Effector CD8-positive, alpha-beta T cell (primary cell): ENCODE measurements at places on chromosomes 16 and 17.

DNA sequence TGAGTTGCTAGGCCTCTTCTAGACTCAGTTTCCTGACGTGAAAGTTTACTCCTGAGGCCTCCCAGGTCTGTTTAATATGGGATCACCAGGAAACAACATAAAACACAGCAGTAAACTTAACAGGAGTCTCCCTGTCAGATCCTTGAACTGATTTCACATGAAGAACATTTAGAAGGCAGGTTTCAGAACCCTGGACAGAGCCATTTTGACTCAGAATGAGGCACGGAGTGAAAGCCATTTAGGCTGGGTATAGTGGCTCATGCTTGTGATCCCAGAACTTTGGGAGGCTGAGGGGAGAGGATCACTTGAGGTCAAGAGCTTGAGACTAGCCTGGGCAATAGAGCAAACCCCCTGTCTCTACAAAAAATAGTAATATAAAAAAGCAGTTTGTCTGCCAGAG, 289.1 kb downstream of the CA10 start:
- no peak for DNase-seq

DNA sequence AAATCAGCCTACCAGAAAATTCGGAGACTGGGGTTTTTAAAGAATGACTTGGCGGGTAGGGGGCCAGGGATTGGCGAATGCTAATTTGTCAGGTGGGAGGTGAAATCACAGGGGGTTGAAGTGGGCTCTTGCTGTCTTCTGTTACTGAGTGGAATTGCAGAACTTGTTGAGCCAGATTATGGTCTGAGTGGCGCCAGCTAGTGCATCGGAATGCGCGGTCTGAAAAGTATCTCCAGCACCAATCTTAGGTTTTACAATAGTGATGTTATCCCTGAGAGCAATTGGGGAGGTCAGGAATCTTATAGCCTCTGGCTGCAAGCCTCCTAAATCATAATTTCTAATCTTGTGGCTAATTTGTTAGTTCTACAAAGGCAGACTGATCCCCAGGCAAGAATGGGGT, 762 bp upstream of the RBL2 start:
- no peak for DNase-seq

- DNase-seq: peak; percentile 73
Measured at GRCh38 chr16:85010931-85011845, at the start of gene ZDHHC7. TSS of gene ZDHHC7 (minus strand) at chr16:85011535. CDS start at chr16:84990618, 20,917 bp downstream.

DNA sequence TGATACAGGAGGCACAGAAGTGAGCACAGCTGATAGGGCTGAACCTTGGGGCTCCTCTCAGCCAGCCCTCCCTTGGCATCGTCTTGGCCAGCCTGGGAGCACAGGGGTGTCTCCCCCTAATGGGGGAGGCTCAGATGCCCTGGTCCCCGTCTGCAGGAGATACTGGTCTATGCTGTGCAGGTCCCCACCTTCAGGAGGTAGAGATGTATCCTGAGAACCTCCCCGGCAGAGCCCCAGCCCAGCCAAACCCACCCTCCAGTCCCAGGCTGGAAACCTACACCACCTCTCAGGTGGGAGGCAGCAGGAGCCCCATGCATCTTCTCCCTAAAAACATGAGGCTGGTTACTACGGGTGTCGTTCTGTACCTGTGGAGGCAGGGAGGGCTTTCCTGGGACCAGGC, 38.7 kb downstream of the ABCC6 start:
- no peak for DNase-seq

GRCh38 chr17:35314415-35315216, 58.8 kb downstream of the SLFN11 start:
- no peak for DNase-seq

DNA sequence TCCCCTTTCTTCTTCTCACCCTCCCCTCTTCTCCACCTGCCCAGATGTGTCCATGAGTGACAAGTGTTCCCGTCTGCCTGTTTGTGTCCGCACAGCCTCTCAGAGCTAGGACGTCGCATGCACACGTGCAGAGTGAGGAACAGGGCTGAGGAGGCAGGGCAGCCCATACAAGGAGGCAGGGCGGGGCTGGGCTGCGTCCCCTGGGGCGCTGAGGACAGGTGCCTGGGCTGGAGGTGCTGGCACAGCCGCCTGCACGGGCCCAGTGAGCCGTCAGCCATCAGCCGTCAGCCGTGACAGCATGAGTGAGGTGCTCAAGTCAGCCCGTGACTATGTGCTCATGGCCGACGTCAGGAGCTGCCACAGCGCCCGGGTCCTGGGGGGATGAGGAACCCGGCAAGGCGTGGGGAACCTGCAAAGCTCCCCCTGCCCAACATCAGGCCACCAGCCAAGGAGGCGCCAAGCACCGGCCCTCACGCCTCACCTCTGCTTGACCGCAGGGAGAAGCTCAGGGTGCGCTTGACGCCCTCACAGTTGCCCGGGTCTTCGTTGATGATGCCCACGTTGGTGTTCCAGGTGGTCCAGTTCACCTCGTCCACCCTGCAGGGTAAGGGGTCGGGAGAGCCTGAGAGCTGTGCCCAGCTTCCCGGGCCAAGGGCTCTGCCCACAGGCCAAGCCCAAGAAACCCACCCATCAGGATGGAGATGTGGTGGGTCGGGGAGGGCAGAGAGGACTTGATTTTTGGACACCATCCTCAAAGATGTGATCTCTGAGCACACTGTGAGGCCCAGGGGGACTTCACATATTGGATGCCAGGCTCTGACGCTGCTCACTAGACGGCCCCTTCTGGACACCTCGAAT, 13.7 kb upstream of the TRPV3 start:
- DNase-seq: no peak

- DNase-seq: no peak
Measured at GRCh38 chr16:82037251-82037650, 2.2 kb downstream of the HSD17B2 start.

- no peak for DNase-seq
Measured at GRCh38 chr16:23514381-23515152, 4.3 kb upstream of the GGA2 start.

DNA sequence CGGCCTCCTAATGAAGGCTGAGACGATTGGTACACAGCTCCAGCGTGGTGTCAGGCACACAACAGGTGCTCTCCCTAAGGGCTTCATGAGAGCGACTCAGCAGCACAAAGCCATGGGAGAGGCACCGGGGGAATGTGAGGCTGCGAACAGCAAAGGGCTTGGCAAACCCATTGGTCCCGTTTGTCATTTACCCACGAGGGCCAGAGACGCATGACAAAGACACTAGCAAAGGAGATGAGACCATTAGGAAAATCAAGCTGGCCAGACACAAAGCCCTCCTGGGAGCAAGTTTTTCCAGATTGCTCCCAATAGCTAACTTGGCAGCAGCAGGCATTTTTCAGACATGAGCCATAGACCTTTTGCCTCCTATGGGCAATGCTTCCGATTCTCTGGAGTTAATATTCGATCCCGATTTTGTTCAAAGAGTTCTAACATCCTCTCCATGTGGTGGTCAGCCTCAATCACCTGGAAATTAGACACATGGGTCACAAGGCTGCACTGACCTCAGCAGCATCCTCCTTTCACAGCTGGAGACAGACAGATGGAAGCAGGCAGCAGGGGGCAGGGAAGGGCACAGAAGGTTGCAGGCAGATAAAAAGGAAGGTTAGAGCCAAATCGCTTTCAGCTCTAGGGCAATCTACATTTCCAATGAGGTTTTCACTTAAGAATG, 38.2 kb downstream of the TK2 start:
- no peak for DNase-seq

GRCh38 chr17:72725433-72726068, 366.9 kb downstream of the SLC39A11 start:
- no peak for DNase-seq

DNA sequence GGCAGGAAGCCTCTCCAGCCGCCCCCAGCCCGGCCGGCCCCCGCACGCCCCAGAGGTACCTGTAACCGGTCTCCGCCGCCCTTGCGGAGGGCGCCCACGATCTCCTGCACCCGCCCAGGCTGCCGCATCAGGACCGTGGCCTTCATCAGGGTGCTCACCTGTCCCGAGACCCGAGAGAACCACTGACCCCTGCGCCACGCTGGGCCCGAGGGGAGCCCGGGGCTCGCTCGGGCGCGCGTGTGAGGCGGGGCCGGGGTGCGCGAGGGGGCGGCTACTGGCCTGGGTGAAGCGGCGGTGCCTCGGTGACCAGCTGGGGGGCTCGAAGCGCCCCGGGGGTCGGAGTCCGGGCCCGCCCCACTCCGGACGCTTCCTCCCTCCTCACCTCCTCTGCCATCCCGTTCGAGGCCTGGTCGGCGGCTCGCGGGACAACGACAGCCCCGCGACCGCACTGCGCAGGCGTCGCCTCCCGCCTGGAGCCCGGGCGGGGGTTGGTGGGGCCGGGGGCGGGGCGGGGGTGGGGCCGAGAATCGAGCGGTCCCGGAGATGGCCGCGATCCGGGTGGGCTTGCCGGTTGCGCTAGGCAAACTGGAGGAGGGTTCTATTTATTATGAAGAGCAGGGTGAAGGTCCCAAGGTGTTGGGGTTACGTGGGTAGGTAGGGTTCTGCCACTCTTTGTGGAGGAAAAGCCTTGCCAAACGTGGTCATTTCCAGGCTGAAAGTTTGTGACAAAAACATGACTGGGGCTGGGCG, at the start of gene NT5C3B:
NT5C3B (minus strand) TSS at position 433 of the 750 bp plus-strand sequence; CDS start at position 394, 39 bp downstream.
- peak; percentile 45 for DNase-seq

- no peak for DNase-seq
Measured at GRCh38 chr17:28716740-28717577, 709 bp downstream of the RAB34 start.

- no peak for DNase-seq
Measured at GRCh38 chr17:63498626-63499195, 21.9 kb downstream of the ACE start.

GRCh38 chr16:20675488-20676267, 21.8 kb downstream of the ACSM1 start:
- no peak for DNase-seq

GRCh38 chr17:57186226-57187019, 69.9 kb upstream of the MSI2 start:
- no peak for DNase-seq

DNA sequence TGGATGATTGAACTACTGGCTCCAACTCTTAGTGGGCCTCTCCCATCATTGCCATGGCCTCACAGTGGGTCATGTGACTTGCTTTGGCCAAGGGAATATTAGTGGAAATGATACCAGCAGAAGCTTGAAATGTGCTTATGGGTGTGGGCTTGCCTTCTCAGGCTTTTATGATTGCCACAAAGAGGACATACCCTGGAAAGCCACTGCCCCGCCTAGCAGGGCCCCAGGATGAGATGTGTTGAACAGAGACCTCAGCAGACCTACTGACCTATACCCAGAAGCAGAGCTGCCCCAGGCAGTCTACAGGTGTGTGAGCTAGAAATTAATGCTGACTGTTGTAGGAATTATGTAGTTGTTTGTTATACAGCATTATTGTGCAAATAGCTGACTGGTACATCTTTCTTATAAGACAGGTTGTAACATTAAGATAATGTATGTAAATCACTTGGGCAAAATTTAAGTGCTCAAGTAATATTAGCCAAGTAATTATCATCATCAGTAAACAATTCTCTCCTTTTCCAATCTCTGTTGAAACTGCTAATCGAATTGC, 67.8 kb upstream of the CDH5 start:
- DNase-seq: no peak

DNA sequence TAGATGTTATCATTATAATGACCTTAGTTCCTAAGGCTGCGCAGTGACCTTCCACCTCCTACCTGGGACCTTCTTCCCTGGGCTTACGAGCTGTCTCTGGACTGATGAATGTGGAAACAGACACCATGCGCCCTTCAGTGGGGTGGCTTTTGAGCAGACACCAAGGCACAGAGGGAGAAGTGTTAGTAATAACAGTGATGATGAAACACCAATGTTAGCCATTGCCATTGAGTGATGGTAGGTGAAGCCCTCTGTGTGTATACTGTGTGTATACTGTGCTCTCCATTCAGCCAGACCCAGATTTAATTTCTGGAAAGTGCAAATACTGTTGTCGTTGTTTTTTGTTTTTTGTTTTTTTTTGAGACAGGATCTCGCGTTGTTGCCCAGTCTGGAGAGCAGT, 44.5 kb downstream of the CLEC16A start:
- no peak for DNase-seq

DNA sequence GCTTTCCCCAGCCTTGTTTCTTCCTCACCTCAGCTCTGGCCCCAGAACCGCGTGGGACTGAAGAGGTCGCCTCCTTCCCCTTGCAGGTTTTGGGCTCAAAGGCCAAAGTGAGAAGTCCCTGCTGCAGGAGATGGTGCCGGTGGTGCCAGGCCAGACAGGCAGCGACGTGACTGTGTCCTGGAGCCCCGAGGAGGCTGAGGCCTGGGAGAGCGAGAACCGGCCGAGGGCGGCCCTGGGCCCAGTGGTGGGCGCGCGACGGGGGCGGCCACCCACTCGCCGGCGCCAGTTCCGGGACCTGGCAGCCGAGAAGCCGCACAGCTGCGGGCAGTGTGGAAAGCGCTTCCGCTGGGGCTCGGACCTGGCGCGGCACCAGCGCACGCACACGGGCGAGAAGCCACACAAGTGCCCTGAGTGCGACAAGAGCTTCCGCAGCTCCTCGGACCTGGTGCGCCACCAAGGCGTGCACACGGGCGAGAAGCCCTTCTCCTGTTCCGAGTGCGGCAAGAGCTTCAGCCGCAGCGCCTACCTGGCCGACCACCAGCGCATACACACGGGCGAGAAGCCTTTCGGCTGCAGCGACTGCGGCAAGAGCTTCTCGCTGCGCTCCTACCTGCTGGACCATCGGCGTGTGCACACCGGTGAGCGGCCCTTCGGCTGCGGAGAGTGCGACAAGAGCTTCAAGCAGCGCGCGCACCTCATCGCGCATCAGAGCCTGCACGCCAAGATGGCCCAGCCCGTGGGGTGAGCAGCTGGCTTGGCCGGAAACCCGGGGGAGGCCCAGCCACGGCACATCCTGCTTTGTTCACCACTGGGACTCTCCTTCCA, 6.0 kb downstream of the ZNF213 start:
- no peak for DNase-seq

- no peak for DNase-seq
Measured at GRCh38 chr17:10394201-10394887, 21.5 kb upstream of the MYH13 start.

DNA sequence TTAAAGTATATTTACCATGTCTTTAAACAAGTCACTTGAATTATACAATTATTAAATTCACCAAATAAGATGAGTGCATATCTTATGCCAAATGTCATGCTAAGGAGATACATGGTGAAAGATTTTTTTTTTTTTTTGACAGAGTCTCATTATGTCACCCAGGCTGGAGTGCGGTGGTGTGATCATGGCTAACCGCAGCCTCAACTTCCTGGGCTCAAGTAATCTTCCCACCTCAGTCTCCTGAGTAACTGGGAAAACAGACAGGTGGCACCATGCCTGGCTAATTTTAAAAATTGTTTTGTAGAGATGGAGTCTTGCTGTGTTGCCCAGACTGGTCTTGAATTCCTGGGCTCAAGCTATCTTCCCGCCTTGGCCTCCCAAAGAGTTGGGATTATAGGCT, 149.0 kb upstream of the GOT2 start:
- no peak for DNase-seq
